ENCODE measurements at places on chromosomes 5 and 9. TPM values are rescaled to one million over a fixed set of nuclear protein-coding genes. Genes with fewer than 3 reads are reported as not detected.

Gene INSL6
- total RNA-seq: 8.9 TPM

Gene ATP10B
- 0.74 TPM for total RNA-seq

Gene PIP5K1B
- total RNA-seq: 38.3 TPM

Gene PALM2AKAP2
- total RNA-seq: 0.62 TPM

Gene PCDHGA6
- 8.4 TPM for total RNA-seq

Gene NCBP1
- 18.1 TPM for total RNA-seq

Gene RALGPS1
- total RNA-seq: 14.7 TPM

Gene LCN15
- not detected for total RNA-seq

Gene TEX48
- not detected for total RNA-seq

Gene TRIM41
- total RNA-seq: 28.3 TPM

Gene CYLC2
- total RNA-seq: not detected

Gene CCDC69
- 28.2 TPM for total RNA-seq

Gene EXOC3
- total RNA-seq: 44.3 TPM

Gene CAST
- 251 TPM for total RNA-seq

Gene TRPM6
- 4.7 TPM for total RNA-seq

Gene GARIN3
- not detected for total RNA-seq

Gene PFN3
- total RNA-seq: not detected

Gene ACOT12
- 1.0 TPM for total RNA-seq

Gene FOXD4
- 0.46 TPM for total RNA-seq

Gene IFNW1
- not detected for total RNA-seq

Gene MRPL36
- total RNA-seq: 47.9 TPM

Gene FAM78A
- total RNA-seq: 16.4 TPM

Gene ABO
- 14.8 TPM for total RNA-seq

Gene ERAP2
- 7.7 TPM for total RNA-seq

Gene MAST4
- total RNA-seq: 45.7 TPM

Gene GDA
- total RNA-seq: not detected

Gene ANKDD1B
- total RNA-seq: 2.7 TPM

Gene ZNF474
- total RNA-seq: not detected

Gene FOXD1
- total RNA-seq: 2.8 TPM

Gene IL31RA
- total RNA-seq: 2.1 TPM

Gene SOHLH1
- total RNA-seq: 16.8 TPM

Measured in prostate gland (tissue), 2 donors.